ENCODE measurements at places on chromosomes 4 and X.

- DNase-seq: no peak
These were observed 69.2 kb downstream of the HADH start for GRCh38 chr4:108058685-108059440.

DNA sequence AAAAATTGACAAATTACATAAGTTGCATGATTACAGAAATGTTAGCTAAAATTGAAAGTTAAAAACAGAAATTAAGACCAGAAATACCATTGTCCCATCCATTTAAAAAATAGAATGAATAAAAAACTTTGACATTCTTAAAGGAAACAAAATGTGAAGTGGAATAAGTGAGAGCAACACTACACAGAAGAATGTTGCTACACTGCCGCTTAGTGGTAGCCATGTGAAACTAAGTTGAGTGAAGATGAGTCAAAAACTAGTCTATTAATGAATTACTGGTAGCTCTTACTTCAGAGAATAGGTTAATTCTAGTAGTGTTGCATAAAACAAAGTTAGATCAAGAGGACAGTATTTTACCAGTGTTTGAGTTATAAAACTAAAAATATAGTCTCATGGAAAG, 571.0 kb upstream of the KLHL4 start:
- no peak for DNase-seq

DNA sequence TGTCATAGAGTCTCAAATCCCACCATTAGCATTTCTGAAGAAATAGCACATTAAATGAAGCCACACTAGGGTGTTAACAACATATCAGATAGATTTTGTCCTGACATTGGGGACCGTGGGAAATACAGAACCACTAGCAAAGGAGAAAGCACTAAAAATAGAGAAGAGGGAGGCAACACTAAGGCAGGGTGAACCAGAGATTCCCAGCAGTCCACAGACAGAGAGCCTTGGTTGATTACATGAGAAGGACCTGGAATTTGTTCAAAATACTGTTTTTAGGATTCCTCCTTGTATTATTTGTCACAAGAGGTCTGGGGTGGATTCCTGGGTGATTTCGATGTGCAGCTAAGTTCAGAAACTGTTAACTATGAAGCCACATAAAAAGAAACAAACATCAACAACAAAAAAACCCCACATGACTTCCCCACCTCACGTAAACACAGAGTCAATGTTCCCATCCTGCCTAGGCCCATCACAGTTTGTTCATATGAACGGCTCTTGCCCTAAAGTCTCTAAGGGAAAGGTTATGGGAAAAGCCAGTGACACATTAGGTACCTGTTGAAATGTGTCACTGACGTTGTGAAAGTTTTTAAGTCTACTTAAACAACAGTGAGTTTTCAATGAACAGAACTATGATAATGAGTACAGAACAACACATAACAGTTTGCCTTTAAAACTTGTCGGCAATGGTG, 23.6 kb upstream of the GRSF1 start:
- DNase-seq: no peak

DNA sequence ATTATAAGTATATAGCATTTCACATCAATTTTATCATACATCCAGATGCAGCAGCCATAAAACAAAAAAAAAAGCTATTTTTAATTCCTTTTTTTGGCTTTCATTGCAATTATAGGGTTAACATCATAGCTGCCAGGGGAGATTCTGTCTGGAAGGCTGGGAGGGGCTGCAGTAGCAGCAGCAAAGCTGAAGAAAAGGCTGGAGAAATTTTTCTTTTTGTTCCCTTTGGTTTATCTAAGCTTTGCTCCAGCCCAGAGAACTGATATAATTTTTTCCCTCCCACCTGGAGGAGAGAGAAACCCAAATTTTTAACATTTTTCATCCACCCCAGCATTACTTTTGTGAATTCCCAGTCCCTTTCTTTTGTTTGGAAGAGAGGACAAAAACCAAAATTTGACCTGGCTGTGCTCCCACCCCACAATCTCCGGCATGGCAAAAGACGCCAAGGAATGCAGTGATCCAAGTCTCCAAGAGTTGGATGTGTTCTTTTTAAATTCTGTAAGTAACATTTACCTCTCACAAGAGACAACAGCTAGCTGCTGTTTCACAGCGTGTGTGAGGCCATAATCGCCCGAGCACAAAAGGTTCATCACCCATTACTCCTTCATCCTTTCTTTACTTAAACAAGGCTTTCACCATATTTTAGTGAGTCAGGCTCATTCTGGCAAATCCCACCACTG, 25.1 kb upstream of the FAM156A start:
- no peak for DNase-seq

- DNase-seq: no peak
These were observed 188.7 kb upstream of the TLL1 start for GRCh38 chr4:165684177-165684805.

- no peak for DNase-seq
These were observed 942 bp upstream of the L1CAM start for GRCh38 chrX:153886915-153887314.

DNA sequence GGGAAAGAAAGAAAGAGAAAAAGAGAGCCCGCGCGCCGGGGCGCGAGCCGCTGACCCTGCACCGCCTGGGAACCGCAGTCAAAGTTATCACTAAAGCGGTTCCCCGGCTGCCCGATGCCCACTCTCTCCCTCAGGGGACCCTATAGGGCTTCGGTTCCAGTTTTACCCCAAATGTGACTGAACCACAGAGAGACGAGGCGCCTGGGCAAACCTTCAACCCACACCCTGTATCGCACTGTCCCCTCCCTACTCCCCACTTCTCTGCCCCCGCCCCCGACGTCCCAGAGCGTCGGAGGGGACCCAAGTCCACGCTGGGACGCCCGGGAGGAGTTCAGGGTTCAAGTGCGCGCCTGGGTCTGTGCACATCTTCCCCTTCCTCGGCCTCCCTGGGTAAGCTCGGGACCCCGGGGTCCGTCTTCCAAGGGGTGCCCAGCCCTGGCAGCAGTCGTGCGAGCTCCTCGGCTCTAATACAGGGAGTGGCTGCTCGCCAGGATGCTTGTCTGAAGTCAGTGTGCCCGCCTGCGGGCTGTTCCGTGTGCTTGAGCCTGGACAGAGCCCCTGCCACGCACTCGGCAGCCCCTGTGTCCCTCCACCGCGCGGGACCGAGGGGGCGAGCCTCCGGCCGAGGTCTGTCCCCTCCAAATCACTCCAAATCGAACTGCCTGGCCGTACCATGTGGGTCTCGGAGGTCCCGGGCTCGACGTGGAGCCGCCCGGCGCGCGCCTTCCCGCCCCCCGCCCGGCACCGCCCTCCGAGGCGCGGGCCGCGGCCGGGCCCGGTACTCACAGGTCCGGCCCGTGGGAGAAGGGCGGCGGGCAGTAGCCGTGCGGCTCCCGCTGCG, 960 bp downstream of the TRPC3 start:
- peak; percentile 23 for DNase-seq

GRCh38 chr4:108555701-108556100, 64.7 kb upstream of the RPL34 start:
- no peak for DNase-seq

GRCh38 chr4:88841635-88842034, 144.0 kb upstream of the NAP1L5 start:
- DNase-seq: no peak

DNA sequence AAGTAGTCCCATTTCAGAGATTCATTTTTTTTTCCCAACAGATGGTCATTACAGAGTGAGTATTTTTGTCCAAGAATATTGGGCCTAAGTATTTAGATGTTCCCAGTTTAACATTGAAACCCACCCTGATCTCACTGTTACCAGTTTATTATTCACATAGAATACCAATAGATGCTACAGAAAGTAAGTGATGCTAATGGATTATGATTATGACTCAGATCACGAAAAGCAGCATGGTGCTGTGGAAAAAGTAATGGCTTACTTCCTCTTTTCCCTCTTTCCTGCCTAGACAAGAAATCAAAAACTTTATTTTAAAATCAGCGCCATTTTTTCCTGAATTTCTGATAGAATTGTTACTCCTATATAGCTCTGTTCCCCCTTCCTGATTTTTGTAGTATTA, 51.9 kb downstream of the GSPT2 start:
- DNase-seq: no peak

- DNase-seq: no peak
These were observed 5.5 kb upstream of the XIAP start for GRCh38 chrX:123854329-123854728.

GRCh38 chrX:11481035-11481434, 184.7 kb downstream of the ARHGAP6 start:
- no peak for DNase-seq

- no peak for DNase-seq
These were observed 25.9 kb downstream of the C4orf50 start for GRCh38 chr4:5992171-5992827.

- DNase-seq: no peak
These were observed 74.0 kb downstream of the SEL1L3 start for GRCh38 chr4:25788703-25789238.

DNA sequence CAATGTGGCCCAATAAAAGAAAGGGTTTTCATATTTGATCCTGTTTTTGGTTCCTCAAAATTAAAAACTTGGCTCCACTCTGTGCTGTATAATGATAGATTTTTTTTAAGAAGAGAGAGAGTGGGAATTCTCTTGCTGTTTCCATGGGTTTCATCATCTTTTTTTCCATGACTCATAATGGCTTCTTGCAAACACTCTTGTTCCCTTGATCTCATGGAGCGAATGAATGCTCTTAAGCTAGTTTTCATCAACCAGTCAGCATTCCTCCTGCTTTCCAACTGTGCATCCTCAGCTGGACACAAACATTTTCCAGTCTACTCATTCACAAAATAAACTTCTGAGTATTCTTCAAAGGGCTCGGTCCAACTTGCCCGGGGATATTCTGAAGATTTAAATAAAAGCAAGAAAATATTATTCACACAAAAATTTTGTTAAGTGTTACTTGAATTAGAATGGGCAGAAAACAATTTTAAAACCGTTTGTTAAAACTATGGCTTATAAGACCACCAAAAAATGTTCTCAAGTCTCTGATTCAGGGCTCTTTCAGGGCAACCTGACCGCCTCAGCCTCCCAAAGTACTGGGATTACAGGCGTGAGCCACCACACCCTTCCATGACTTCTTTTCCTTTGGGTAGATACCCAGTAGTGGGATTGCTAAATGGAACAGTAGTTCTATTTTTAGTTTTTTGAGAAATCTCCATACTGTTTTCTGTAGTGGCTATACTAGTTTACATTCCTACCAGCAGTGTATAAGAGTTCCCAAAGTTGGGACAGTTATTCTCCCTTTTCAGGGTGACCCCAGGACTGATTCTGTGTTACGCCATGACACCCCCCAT, 64.7 kb downstream of the TMEM156 start:
- DNase-seq: no peak
